LoVo (cell line): ENCODE measurements at places on chromosomes 4 and X.

GRCh38 chrX:122572461-122572860, 611.6 kb upstream of the GRIA3 start:
- DNase-seq = no peak

- DNase-seq = no peak
These were observed 11.3 kb upstream of the MAGEA10 start for GRCh38 chrX:152149648-152150047.

GRCh38 chr4:38684951-38685844, 21.2 kb downstream of the KLF3 start:
- no peak for DNase-seq

DNA sequence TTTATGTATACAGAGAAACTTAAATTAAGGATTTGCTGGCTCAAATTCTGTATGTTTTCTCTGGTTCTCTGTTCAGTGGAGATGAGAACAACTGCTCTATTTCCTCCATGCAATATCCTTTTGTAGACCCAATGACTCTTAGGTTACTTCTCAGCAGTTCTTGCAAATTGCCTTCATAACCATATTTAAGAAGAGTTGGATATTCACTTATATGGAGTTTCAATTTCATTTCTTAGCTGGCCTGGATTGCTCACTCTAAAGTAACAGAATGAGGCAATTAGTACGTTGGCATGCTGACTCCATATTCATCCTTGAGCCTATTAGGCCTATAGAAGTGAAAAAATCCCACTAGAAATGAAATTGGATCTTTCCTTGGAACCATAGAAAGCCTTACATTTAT, 93.6 kb downstream of the DOCK11 start:
- DNase-seq = no peak

GRCh38 chr4:76830612-76830963, 67.4 kb downstream of the SOWAHB start:
- DNase-seq = no peak

DNA sequence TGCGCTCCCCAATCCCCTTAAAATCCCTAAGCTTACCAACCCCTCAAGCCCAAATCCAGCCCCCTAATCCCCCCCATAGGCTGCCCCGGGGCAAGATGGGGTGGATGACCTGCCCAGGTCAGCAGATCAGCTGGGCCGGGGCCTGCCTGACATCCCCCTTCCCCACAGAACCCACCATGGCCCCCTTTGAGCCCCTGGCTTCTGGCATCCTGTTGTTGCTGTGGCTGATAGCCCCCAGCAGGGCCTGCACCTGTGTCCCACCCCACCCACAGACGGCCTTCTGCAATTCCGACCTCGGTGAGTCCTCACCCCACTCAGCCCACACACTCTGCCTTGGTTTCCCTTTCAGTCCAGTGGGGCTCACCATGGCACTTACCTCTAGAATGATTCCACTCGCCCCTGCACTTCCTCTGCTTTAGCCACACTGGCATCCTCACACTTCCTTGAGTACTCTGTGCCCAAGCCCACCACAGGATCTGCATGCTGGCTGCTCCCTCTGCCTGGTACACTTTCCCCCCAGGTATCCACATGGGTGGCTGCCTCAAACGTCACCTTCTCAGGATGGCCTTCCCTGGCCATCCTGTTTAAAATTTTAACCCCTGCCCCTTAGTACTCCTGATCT, 1.1 kb downstream of the TIMP1 start:
- DNase-seq = no peak

- no peak for DNase-seq
These were observed 1827.2 kb downstream of the ARAP2 start for GRCh38 chr4:34417160-34417559.

GRCh38 chr4:169259271-169259670, 11.5 kb downstream of the SH3RF1 start:
- DNase-seq = no peak

DNA sequence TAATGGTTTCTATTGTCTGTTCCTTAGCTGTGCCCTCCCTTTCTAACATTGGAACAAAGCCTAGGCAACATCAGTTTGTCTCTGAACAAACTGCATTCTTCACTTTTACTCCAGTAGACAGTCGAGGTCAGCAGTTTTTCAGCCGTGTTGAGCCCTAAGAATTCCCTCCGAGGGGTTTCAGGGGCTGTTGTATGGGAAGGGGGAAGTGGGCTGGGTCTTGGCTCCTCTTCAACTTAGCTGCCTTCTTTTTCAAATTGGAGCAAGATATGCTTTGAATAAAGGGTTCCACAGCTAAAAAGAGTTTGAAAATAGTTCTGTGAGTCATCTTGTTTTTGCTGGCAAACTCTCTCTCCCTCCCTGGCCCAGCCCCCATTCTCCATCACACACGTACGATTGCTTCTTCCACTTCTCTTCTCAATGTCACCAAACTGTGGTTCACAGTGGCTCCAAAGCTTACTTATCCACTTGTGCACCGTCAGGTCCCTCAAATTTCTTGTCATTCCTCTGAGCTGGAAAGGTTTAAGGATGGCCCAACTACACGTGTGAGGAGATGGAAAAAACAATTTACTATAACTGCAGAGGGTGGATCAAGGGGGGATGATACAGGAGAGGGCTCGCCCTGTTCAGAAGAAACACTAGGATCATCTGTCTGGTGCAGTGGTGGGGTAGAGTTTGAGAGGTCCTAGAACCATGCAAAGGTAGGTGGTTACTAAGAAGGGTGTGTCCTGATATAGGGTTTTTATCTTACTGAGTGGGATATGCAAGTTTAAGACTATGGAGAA, 9.2 kb upstream of the MAML3 start:
- no peak for DNase-seq

GRCh38 chr4:184409911-184410692, 64.2 kb downstream of the IRF2 start:
- DNase-seq = no peak

DNA sequence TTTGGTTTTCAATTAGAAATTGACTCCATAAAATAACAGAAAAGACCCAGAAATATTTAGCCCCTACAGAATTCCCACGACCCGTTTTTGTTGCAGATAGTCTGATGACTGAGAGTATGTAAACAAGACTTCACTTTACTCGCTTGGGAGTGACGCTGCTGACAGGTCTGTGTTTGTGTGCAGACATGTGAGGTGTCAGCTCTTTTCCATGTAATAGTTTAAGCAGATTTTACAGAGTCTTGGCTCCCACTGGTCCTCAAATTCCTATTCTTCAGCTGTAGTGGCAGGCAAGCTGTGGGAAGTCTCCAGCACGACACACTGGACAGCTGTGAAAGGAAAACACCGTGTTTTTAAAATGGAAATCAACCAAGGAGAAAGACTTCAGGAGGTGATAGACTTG, 455.7 kb downstream of the GABRG1 start:
- DNase-seq = no peak

GRCh38 chr4:176583278-176583677, 209.4 kb downstream of the VEGFC start:
- DNase-seq = no peak

DNA sequence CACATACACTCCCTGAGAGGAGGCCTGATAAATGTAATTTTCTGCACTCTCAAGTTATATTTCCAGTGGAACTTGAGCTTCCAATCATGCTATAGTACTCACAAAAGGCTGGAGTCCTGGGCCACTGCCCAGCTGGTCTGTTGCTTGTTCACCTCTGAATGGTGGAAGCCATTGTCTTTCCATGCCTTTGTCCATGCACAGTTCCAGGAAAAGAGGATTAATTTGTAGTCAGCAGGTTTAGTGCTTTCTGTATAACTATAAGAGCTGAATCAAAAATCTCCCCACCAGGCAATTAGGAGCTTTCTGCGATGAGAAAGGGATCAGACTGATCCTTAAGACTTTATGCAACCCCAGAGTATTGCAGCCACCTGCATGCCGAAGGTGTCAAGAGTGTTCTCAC, 195.4 kb upstream of the PGRMC2 start:
- no peak for DNase-seq

- no peak for DNase-seq
These were observed 280.9 kb downstream of the IQCM start for GRCh38 chr4:149534779-149535178.

DNA sequence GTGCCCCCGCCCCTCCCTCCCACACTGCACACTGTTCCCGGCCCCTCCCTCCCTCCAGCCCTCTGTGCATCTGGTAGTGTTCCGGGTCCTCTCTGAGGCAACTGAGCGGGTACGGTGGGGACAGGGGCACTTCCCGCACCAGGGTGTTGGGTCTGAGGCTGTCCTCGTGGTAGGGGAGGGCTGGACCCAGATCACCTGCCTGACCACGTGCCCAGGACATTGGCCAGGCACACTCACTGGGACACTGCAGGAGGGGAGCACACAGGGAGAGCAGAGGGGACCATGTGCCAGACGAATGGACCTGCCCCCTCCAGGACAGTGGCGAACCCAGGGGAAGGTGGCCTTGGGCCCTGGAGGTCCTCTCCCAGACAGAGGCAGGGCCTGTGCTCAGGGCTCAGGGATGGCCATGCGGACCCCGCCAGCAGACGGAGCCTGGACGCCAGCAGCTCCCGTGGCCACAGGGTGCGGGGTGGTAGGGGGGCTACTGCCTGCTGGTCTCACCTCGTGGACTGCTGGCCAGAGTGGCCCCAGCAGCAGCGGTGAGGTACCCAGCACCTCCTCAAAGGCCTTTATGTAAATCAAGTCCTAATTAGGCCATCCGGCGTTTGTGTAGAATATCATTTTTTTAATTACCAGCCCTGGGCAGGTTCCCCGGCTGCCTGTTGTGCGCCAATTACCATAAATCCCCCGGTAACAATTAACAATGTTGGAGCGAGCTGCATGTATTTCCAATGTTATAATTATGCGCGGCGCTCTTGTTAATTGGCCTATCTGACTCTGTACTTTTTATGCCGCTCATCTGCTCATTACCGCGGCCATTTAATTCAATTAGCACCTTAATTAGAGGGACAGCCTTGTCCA, 106.9 kb downstream of the FAM53A start:
- DNase-seq = no peak

- no peak for DNase-seq
These were observed 207.3 kb upstream of the MAGEB2 start for GRCh38 chrX:30008031-30008430.

- DNase-seq = no peak
These were observed 10.3 kb downstream of the GNL3L start for GRCh38 chrX:54540289-54540688.

- DNase-seq = no peak
These were observed 62.1 kb downstream of the RHOXF2B start for GRCh38 chrX:120015145-120016067.

- peak; percentile 11 for DNase-seq
These were observed 36.1 kb upstream of the IQSEC2 start for GRCh38 chrX:53317365-53318069.

DNA sequence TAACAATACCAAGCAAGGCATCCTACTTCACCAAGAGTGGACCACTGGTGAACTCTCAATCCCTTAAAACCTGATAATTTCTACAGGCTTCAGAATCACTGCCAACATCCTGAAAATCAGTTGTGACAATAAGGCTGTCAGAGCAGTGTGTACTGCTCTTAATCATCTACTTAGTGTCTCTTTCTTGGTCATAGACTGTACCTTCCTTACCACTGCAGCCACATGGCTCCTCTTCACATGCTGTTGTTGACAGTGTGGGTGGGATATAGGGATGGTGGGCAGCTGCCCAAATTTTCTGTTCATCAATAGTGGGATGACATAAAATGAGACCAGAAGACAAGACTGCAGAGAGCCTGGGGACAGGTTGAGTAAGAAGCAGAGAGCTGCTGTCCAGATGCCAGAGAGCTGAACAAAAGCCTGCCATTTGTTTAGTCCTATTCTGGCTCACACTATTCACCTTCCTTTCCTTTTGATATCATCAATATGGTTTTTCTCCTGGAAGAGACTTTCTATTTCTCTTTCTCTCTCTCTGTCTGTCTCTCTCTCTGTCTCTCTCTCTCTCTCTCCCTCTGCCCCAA, 178.9 kb downstream of the MGST2 start:
- DNase-seq = no peak
